ENCODE measurements at places on chromosomes 7 and 10.

DNA sequence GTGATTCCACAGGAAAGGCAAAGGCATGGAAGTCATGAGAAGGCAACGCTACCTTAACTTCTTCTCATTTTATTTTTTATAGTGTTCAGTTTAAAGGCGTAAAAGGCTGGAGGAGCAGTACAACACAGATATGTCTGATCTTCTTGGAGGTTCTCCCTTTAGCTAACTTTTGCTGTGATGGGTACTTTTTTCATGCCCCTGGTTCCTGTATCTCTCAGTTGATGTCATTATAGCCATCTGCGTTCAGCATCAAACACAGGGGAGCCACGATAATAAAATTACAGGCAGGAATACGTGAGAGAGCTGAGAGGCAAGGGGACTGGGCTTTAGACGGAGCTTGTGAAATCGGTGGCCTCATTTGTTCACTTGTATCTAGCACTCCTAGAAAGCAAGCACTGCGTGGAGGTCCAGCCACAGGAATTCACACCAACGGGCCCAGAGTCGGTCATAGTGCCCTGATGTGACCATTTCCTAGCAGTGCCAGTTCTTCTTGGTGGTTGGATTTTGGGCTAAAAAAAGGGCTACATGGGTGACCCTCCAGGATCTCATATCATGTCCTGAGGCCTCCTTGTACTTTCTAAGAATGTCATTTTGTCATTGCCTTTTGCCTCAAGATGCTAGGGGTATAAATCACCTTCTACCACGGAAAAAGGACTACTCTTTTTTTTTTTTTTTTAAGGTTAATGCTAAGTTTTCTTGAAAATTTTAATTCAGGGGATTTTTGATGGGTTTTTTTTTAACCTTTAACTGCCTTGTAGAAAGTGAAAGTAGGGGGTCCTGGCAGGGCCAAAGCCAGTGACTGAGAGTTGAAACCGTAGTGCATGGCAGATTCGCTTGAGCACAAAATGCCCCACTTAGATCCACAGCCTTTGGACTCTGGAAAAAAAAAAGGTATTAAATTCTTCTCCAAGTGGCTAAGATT is 191.5 kb downstream of the CELF2 start:
- no peak for DNase-seq

DNA sequence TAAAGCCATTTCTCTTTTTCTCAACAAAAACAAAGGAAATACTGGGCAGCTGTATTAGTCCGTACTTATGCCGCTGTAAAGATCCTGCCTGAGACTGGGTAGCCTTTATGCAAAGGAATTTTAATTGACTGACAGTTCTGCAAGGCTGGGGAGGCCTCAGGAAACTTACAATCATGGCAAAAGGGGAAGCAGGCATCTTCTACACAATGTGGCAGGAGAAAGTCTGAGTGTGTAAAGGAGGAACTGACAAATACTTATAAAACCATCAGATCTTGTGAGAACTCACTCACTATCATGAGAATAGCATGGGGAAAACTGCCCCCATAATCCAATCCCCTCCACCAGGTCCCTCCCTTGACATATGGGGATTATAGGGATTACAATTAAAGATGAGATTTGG is 264.3 kb downstream of the SEMA3A start:
- no peak for DNase-seq

DNA sequence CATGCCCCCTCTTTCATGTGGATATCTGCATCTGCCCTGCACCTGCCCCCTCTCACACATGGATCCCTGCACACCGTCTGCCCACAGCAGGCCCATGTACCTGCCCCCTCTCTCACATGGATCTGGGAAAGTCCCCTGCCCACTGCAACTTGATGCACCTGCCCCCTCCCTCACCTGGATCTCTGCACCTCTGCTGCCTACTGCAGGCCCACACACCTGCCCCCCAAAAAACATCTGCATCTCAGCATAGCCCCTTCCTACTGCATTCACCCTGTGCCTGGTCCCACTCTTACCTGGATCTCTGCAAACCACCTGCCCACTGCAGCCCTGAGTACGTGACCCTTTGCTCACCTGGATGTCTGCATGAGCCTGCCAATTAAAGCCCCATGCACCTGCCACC is 479.8 kb downstream of the PTPRN2 start:
- no peak for DNase-seq

DNA sequence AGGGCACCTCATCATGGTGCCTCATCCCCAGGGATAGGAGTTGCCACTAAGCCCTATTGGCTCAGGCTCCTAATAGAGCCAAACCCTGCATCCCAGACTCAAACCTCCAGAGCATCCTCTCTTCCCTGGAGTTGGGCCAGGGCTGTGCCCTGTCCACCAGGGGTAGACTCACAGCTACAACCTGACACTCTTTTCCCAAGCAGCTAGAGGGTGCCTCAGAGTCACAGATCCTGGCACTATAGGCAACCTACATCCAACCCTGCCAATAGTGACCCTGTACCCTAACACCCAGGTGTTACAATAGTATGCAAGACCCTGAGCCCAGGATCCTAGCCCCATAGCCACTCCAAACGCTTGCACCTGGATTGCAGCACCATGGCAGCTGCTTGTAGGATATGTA is 64.0 kb upstream of the PLA2G12B start:
- DNase-seq, result no peak

GRCh38 chr7:112452102-112452888 is 2.0 kb downstream of the IFRD1 start:
- DNase-seq, result no peak

- no peak for DNase-seq
Measured at GRCh38 chr7:94394109-94394436, 622 bp upstream of the COL1A2 start.

- no peak for DNase-seq
Measured at GRCh38 chr7:97499204-97499603, 232.7 kb upstream of the TAC1 start.

DNA sequence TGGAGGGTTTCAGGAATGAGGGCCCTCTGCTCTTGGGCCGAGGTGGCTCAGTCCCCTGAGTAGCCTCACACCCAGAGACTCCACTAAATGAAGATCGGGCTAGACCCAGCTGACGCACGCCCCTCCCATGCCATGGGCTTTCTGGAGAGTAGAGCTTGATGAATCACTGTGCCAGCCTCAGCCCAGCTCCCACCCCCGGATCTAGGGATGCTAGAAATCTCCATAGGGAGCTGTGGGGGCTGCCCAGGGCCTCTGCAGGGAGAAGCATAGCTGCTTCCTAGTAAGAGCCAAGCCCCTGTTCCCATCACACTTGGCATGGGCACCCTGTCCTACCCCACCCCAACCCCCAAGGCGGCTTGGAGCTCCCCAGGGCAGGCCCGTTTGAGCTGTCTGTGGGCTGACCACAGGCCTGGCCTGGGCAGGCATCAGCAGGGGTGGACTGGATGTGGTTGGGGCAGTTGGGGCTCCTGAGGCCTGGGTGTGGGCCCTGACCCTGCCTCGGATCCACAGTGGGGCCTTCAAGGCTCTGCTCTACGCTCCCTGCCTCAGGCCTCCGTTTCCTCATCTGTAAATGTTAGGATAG is 121.2 kb downstream of the ZMIZ1 start:
- DNase-seq, result no peak

GRCh38 chr10:16995867-16996529 is 133.6 kb downstream of the CUBN start:
- DNase-seq, result no peak

GRCh38 chr10:129397198-129397974 is 69.7 kb upstream of the MGMT start:
- DNase-seq, result no peak

- DNase-seq, result no peak
Measured at GRCh38 chr7:3358991-3359390, 57.9 kb downstream of the SDK1 start.

DNA sequence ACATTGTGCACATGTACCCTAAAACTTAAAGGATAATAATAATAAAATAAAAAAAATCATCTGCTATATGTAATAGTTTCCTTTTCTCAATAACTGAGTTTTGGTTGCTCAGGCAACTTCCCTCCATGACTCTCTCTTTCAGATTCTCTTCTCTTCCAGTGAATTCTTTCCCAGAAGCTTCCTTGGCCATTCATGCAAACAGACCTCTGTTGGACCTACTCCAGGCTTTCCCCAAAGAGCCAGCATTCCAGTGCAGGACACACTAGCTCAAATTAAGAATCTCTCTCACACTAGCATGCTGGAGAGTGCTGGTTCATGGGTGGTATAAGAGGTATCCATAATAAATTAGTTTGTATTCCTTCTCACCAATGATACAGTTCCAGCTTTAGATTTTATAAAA is 31.0 kb upstream of the ZEB1 start:
- DNase-seq, result no peak

DNA sequence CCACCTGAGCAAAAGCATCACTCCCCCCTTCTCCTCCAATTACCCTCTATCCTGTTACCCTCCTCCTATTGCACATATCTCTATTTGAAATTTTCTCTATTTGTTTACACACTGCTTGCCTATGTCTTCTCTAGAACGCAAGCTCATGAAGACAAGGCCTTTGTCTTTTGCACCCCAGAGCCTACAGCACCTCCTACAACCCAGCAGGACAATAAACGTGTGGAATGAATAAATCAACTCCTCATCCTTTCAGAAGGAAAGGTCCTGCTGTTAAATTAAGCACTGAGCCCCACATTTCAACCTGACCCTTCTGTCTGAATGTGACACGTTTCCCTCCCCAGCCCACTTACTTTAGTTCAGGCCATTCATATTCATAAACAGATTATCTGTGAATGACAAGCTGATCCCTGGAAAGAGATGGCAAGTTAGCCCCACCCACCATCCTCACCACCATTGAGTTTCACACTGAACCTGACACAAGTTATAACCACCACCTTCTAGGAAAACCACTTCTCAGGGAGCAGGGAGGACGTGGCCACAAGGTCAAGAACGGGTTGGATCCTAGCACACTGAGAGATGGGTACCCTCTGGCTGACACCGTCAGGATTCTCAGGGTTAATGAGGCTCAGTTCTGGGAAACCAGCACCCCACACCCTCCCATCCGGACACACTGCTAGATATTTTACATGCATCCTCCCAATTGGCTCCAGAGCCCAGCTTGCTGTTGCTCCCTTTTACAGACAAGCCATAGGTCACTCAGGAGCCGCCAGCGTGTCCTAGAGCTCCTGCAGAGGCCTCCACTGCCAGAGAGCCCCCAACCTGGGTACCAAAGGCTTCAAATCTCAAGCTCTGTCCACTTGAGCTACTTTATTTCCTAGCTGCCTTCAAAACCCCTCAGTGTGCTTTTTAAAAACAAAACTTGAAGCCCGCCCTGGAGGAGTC is 934 bp downstream of the PRTFDC1 start:
- DNase-seq, result no peak

DNA sequence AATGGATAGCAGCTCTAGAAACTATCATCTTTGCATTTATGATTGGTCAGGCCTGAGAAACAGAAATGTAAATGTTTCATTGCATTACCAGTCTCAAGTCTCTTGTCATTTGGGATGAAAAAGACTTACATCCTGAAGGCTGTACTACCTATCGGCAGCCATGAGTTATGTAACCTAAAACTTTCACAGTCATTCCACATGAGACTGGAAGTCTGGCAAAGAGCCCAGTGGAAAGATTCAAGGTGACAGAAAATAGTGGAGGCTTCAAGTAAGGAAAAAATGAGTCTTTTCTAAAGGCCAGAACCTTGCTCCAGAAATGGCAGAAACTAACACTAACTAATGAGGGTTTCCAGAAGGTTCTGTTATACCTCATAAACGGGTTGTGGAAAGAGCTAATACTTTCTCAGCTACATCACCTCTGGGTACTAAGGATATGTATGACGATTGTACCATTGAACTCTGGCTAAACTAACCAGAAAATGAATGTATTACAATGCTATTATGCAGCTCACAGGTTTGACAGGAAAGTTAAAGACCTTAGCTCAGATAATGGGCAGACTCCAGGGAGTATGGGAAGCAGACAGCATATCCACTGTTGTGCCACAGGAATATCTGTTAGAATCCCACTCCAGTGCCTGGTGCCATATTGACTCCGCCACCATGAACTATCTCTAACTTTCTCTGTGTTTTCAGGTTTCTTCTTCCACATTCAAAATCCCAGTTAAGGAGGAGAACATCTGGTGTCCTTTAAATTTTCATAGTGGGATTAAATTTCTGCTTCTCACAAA is 41.7 kb upstream of the DYNC1I1 start:
- DNase-seq, result no peak

DNA sequence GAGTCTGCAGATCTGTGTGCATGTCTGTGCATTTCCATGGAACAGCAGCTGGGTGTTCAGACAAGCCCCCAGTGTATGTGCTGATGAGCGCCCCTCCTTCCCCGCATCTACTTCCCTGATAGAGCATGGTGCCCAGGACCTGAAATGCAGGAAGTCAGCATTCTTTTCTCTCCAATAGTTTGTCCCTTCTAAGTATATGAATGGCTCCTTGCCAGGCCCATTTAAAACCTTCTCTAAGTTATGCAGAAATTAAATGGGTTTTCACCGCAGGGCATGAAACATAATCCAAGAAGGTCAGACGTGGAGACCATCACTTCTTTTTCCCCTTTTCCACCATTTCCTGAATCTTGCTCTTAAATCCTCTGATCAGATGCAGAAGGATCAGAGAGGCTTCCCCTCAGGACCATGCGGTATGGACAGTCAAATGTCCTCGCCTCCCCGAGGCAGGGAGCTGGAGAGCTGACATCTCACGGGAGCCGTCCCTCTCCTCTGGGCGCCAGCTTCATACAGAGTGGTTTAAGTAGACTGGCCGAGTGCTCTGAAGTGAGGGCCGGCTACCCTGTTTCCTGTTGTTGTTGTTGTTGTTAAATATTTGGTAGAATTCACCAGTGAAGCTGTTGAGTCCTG is 155.3 kb downstream of the C10orf105 start:
- no peak for DNase-seq

GRCh38 chr7:70574314-70574834 is 557.6 kb upstream of the GALNT17 start:
- no peak for DNase-seq

DNA sequence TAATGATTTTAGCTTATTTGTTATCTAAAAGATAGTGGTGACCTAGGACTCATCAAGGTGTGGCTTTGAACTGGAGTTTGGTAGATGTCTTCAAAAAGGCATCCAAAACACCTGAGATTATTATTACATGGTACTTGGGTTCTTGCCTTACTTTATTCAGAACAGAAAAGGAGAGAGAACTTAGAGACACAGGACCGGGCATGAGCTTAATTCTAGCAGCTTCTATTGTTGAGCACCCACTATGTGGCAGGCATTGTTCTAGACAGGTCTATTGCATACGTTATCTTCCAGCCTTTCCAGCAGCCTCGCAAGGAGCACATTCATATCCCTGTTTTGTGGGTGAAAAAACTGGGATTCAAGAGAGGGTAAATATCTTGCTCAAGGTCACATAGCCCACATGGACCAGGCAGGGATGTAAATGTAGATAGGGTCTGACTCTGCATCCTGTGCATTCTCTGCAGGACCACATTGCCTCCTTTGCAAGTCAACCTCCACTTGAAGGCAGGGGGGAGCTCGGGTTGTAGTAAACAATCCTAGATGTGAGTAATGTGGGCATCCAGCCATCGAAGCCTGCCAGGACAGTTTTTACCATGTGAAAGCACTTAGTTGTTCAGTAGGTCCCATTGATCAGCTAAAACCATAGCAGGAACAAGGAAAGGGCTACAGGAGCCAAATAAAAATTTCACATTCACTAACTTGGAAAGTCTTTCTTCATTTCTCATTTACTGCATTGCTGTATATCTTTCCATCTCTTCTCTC is 551.4 kb downstream of the LRMDA start:
- DNase-seq, result no peak

Data from stimulated activated CD8-positive, alpha-beta memory T cell treated with anti-CD3 and anti-CD28 coated beads, Interleukin-12 subunit alpha, Interleukin-12 subunit beta, amount 100 ng/mL, for 4 hours (primary cell).